ENCODE measurements at places on chromosomes 1 and 21.

- H3K4me3 ChIP-seq: no peak overlapping the region
- H3K27ac ChIP-seq: no peak overlapping the region
- no peak for DNase-seq
- no peaks in the 10 kb centered on the region for H3K4me1 ChIP-seq
These were observed 38.7 kb downstream of the GPR137B start for GRCh38 chr1:236181059-236181458.

DNA sequence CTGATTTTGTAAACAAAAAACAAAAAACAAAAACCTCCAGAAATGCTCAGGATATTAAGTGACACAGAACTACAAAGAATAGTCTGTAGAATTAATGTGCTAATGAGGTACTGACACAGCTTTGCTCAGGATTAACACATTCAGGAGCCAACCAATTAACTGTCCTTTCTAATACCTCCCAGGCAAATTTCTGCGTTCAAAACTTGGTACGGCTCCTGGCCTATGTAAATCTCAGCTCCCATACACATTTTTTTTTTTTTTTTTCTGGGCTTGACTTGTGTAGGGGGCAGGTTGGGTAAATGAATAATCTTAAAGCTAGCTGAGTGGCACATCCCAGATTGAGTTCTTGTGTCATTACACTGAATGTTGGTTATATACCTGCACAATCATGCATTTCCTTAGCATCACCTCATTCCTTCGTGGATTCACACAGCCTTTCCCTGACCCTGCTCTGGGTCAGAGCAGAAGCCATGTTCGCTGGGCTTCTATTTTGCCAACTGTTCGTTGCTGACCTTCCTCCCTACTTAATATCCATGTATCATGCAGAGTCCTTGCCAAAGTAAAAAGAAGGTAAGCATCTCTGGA, 12.6 kb upstream of the IER5 start:
- H3K4me1 ChIP-seq: peaks cover 26% of the 10 kb centered on the region
- no peaks in the 10 kb centered on the region for H3K27me3 ChIP-seq
- H3K27ac ChIP-seq: no peak overlapping the region

GRCh38 chr1:67672260-67672803, 12.7 kb upstream of the GADD45A start:
- H3K27ac ChIP-seq: no peak overlapping the region
- DNase-seq: no peak
- H3K27me3 ChIP-seq: no peaks in the 10 kb centered on the region
- no peaks in the 10 kb centered on the region for H3K36me3 ChIP-seq
- no peak overlapping the region for H3K4me3 ChIP-seq
- H3K4me1 ChIP-seq: no peaks in the 10 kb centered on the region

DNA sequence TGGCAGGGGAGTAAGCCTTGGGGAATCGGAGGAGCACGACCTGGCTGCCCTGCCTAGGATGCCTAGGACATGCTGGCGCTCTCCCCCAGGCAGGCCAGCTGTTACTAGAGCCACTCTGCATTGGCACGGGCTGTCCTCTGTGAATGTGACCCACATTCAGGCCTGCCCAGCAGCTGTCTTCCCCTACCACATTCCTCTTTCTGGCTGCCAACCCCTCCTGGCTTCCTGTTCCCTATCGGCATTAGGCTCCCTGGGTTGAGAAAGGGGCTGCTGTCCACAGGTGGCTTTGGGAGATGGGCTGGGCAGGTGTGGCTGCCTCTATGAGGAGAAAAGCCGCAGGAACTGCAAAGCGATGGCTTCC, 2.3 kb upstream of the NFASC start:
- H3K27me3 ChIP-seq: peaks cover 6% of the 10 kb centered on the region
- H3K27ac ChIP-seq: no peak overlapping the region
- no peaks in the 10 kb centered on the region for H3K36me3 ChIP-seq
- no peak for DNase-seq

DNA sequence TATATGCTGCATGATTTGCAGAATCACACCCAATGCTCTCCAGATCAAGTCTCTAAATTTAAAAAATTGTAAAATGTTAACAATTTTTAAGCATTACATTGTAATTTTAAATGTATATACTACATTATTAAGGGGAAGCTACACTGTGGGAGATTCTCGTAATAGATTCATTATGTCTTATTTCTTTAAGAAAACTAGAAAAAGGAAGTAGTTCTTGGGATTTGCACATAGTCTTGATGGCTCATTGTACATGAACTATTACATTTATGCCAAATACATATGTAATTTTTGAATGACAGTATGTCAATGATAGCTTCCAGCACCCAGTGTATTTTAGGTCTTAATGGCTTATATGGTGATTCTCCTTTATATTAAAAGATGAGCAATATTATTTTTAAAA, 250.3 kb downstream of the PTPRC start:
- H3K27me3 ChIP-seq: no peaks in the 10 kb centered on the region
- no peak overlapping the region for H3K27ac ChIP-seq
- no peak for DNase-seq

- H3K27me3 ChIP-seq: no peaks in the 10 kb centered on the region
- no peak overlapping the region for H3K27ac ChIP-seq
- H3K4me3 ChIP-seq: no peak overlapping the region
These were observed 126.0 kb upstream of the TMEM51 start for GRCh38 chr1:15027515-15027986.

DNA sequence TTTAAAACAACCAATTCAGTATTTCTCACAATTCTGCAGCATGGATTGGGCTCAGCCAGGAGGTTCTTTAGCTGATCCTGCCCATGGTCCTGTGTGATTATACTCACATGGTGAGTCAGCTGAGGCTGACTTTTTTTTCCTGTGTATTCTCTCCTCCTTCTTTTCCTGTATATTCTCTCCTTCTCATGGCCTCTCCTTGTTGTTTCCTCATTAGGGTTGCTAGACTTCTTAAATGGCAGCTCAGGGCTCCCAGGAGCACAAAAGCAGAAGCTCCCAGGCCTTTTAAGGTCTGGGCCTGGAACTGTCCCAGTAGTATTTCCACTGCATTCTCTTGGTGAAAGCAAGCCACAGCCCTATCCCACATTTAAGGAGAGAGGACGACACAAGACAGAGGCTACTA, 26.8 kb downstream of the VANGL1 start:
- H3K36me3 ChIP-seq: peaks cover 50% of the 10 kb centered on the region
- H3K4me3 ChIP-seq: no peak overlapping the region
- H3K27ac ChIP-seq: peak overlapping the region; percentile 81
- DNase-seq: no peak
- peaks cover 40% of the 10 kb centered on the region for H3K4me1 ChIP-seq

GRCh38 chr1:119747451-119747850, 21.3 kb downstream of the HMGCS2 start:
- peaks cover 23% of the 10 kb centered on the region for H3K36me3 ChIP-seq
- no peak overlapping the region for H3K27ac ChIP-seq
- H3K4me1 ChIP-seq: peaks cover 8% of the 10 kb centered on the region
- no peaks in the 10 kb centered on the region for H3K27me3 ChIP-seq

- H3K27me3 ChIP-seq: no peaks in the 10 kb centered on the region
- no peak overlapping the region for H3K27ac ChIP-seq
- H3K36me3 ChIP-seq: no peaks in the 10 kb centered on the region
These were observed 31.6 kb downstream of the DOP1B start for GRCh38 chr21:36188081-36188681.

GRCh38 chr1:201206176-201206575, 15.6 kb downstream of the IGFN1 start:
- no peaks in the 10 kb centered on the region for H3K36me3 ChIP-seq
- no peak overlapping the region for H3K27ac ChIP-seq
- no peaks in the 10 kb centered on the region for H3K27me3 ChIP-seq
- H3K4me1 ChIP-seq: no peaks in the 10 kb centered on the region
- DNase-seq: no peak

DNA sequence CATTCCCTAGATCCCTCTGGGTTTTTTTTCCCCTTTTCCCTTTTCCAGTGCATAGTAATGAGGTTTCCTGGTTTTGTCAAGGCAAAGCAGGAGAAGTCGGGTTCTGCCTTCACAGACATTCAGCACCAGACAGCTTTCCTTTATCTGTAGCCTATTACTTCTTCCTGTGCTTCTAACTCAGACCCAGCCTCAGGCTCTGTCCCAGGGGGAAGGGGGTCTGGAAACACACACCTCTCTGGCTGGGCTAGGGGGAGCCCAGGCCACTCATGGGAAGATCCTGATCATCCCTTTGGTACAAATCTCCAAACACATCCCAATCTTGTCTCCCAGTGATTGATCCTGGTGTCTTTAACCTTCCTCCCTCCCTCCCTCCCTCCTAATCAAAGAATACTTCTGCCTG, 656.4 kb downstream of the LMO4 start:
- no peaks in the 10 kb centered on the region for H3K27me3 ChIP-seq
- H3K36me3 ChIP-seq: no peaks in the 10 kb centered on the region
- H3K4me3 ChIP-seq: no peak overlapping the region
- H3K4me1 ChIP-seq: no peaks in the 10 kb centered on the region
- no peak overlapping the region for H3K27ac ChIP-seq

DNA sequence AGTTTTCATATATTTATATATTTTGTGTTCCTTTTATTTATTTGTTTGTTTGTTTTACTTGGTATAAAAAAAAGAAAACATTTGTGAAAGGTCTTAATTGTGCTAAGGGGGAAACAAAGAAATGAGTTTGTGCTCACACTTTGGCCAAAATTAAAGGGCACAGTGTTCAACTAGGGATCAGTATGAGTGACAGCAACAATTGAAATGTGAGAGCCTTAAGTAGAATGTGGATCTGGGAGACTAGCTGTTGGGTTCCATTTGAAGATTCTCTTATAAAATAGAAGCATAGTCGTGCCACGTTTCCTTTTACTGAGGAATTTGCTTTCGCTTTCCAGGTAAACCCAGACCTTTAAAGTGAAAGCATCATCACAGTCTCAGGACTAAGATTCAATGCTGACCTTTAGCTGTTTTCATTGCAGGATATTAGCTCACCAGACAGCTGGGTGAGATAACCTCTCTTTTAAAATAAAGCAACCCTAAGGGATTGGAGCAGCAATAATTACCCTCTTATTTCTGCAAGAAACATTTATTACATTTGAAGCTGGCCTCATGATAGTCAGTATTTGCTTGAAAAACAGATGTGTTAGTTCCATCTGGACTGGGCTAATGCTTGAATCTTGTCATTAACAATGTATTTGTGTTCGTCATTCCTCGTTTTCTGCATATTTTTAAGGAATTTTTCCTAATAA, 37.1 kb upstream of the CD55 start:
- H3K27me3 ChIP-seq: no peaks in the 10 kb centered on the region
- H3K36me3 ChIP-seq: no peaks in the 10 kb centered on the region
- H3K4me3 ChIP-seq: no peak overlapping the region
- H3K27ac ChIP-seq: no peak overlapping the region

DNA sequence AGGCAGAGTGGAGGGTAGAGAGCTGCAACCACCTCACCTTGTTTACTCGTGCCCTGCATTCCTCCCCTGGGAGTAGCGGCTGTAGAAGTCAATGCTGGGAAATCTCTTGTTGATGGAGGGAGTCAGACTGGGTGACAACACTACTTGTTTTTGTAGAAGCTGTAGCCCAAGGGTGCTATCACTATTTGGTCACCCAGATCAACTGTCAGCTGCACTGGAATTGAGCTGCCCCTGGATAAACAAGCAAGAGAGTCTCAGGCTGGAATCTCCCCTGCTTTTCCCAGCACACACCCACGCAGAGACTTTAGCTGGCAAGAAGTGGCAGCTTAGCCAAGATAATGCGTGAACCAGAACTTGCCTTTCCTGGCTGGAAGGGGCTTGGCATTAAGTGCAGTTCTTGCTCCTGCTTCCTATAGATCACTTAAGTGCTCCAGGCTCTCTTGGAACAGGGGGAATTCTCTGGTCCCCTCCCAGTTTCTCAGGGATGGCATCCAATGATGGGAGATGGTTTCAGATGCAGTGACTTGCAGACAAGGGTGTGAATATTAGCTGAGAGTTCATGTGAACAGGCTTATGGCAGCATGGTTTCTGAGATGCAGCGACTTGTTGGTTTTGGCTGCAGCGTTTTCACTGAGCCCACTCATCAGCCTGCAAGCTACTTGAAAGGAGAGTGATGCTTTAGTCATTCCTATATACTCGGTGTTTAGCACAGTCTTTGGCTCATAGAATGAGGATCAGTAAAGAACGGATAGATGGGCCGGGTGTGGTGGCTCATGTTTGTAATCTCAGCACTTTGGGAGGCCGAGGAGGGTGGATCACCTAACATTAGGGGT, 16.8 kb downstream of the ATP2B4 start:
- H3K27ac ChIP-seq: no peak overlapping the region
- H3K36me3 ChIP-seq: peaks cover 5% of the 10 kb centered on the region
- H3K4me1 ChIP-seq: peaks cover 23% of the 10 kb centered on the region
- no peak for DNase-seq
- H3K27me3 ChIP-seq: no peaks in the 10 kb centered on the region

GRCh38 chr1:115748401-115749150, 19.9 kb downstream of the CASQ2 start:
- no peaks in the 10 kb centered on the region for H3K36me3 ChIP-seq
- H3K27me3 ChIP-seq: no peaks in the 10 kb centered on the region
- H3K4me1 ChIP-seq: peaks cover 6% of the 10 kb centered on the region
- H3K4me3 ChIP-seq: no peak overlapping the region
- H3K27ac ChIP-seq: no peak overlapping the region
- DNase-seq: no peak

GRCh38 chr1:7516929-7517328, 254.2 kb upstream of the VAMP3 start:
- H3K27me3 ChIP-seq: no peaks in the 10 kb centered on the region
- DNase-seq: no peak
- H3K4me3 ChIP-seq: no peak overlapping the region
- no peaks in the 10 kb centered on the region for H3K4me1 ChIP-seq
- no peak overlapping the region for H3K27ac ChIP-seq
- H3K36me3 ChIP-seq: no peaks in the 10 kb centered on the region

GRCh38 chr1:208524376-208524775, 280.2 kb upstream of the PLXNA2 start:
- no peak for DNase-seq
- H3K27ac ChIP-seq: no peak overlapping the region
- H3K36me3 ChIP-seq: no peaks in the 10 kb centered on the region

DNA sequence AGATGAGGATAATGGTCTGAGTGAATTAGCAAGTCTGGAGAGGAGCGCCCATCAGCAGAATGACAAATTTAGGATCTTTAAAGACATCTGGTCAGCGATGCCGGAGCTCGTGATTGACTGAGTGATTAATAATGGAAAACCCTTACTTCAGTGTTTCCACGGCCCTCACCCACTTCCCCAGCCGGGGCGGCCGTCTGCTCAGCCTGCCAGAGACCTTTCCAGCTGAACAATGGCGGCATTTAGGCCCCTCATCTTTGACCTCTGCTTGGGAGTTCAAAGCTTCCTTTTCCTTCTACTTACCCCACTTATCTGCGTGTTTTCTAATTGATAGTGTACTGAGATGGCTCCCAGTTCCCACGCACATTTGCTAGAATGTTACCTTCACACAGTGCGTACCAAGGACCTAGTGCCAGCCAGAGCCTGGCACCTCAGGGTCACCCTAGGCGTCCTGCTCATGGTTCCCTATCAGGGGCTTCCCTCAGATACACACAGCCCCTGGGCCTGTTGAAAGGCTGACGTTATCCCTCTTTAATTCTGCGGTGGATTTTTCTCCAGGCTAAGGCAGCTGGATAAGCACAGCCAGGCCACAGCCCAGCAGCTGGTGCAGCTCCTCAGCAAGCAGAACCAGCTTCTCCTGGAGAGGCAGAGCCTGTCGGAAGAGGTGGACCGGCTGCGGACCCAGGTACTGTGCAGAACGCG, 232.8 kb downstream of the SDCCAG8 start:
- peak overlapping the region; percentile 39 for H3K27ac ChIP-seq
- H3K4me3 ChIP-seq: peak overlapping the region; percentile 50
- H3K4me1 ChIP-seq: peaks cover 4% of the 10 kb centered on the region
- peaks cover 30% of the 10 kb centered on the region for H3K36me3 ChIP-seq
- no peak for DNase-seq
- H3K27me3 ChIP-seq: no peaks in the 10 kb centered on the region

Data from RWPE2 (cell line).